ENCODE measurements at places on chromosomes 6 and 20. TPM values are rescaled to one million over a fixed set of nuclear protein-coding genes. Genes with fewer than 3 reads are reported as not detected.

GRCh38 chr6:40585223-40585622 is 1.9 kb downstream of the LRFN2 start:
- no peak for DNase-seq

DNA sequence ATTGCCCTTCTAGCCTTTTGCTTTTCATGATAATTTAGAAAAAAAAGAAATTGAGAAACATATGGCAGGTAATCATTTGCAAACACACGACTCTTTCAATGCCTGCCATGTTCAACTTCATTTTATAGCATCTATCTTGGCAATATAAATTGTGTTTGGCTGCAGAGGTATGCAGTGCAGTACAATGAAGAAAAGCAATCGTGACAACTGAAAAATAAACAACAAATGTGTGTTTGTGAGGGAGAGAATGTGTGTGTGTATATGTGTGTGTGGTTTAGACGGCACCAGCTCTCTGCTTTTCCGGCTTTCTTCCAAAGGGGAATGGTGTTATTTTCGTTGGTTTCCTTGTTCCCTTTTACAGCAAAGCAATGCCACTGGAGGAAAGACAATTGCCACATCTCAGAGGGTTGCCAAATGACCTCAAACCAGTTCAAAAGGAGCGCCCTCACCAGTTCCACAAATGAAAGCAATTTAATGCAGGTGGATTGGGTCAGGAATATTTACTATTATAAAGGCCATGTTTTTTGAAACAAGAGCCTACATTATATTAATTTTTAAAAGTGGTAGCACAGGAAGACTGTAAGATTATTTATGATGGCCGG is 587.2 kb downstream of the PRKN start:
- DNase-seq = no peak

DNA sequence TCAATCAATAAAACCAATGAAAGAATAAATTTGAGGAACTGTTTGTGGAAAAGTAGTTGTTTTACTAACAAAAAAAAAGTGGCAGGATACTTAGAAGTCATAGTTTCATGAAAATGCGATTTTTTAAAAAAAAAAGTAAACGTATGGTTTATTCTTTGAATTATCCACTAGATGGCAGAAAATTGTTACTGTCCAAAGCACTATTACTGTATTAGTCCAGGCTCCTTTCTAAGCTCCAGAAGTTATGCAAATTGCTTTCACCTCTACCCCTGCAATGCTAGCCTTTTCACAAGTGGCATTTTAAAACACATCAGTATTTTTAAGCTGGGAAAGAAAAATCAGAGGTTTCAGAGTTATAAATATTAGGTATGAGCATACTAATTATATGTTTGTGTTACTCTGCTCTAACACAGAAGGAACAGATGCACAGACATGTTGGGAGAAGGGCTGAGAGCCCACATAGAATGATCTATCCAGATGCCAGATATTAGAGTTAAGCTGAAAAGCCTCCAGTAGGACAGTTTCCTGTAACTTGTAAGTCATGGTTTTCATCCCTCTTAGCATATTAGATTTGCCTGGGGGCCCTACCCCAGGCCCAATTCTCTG is 63.9 kb downstream of the FHL5 start:
- no peak for DNase-seq

GRCh38 chr6:12472601-12473038 is 182.5 kb downstream of the EDN1 start:
- no peak for DNase-seq

GRCh38 chr6:51479296-51479695 is 608.1 kb downstream of the PKHD1 start:
- DNase-seq = no peak

DNA sequence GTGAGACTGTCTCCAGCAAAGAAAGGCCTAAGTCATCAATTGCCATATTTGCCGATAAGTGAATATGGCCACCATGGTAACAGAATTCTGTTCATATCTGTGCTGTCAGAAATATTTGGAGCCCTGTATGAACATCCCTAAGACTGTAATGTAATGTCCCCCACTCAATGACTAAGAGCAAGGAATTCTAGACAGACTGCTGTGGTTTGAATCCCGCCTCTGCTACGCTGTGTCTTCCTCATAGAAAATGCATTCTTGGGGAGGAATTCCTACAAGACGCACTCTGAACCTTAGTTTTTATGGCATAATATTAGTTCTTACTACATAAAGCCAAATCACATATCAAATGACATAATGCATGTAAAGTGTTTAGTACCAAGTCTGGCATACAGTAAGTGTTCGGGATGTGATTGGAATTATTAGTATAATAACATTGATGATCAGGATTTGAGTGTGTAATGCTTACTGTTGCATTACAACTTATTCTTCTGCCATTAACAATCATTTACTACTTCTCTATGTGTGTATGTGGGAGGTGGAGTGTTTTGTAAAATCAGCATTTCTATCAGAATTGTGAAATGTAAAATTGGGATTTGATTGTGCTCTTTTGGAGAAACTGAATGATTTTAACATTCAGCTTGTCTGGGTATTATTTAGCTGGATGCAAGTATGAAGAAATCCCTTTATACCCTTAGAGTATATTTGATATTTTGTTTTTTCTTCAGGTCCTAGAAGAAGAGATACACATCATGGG is 103.0 kb downstream of the OLIG3 start:
- DNase-seq = no peak

- DNase-seq = no peak
These were observed 22.8 kb upstream of the OCSTAMP start for GRCh38 chr20:46573234-46573633.

DNA sequence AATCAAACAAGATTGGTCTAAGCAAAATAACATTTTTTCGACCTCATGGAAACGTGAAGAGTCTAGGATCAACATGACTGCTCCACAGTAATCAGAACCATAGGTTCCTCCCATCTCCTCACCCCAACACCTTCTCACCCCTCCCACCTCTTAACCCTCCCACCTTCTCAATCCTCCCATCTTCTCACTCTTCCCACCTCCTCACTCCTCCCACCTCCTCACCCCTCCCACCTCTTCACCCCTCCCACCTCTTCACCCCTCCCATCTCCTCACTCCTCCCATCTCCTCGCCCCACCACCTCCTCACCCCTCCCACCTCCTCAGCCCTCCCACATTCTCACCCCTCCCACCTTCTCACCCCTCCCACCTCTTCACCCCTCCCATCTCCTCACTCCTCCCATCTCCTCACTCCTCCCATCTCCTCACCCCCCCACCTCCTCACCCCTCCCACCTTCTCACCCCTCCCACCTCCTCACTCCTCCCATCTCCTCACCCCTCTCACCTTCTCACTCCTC is 567.4 kb downstream of the C6orf118 start:
- DNase-seq = no peak

The KCNK5 gene
- 15.8 TPM for total RNA-seq

The ZBP1 gene
- total RNA-seq = 0.16 TPM

The RAET1E gene
- 0.11 TPM for total RNA-seq

The DNMT3B gene
- total RNA-seq = 2.2 TPM

The UQCC2 gene
- 114 TPM for total RNA-seq

The DDO gene
- 0.34 TPM for total RNA-seq

The PRICKLE4 gene
- total RNA-seq = 0.60 TPM

The C20orf144 gene
- total RNA-seq = 0.43 TPM

The IP6K3 gene
- total RNA-seq = not detected

All from activated naive CD4-positive, alpha-beta T cell treated with anti-CD3 and anti-CD28 coated beads, Interleukin-2, amount 50 U/mL, for 72 hours (primary cell).